ENCODE measurements at places on chromosomes 13 and 19.

GRCh38 chr13:40442826-40443225, 223.6 kb downstream of the FOXO1 start:
- H3K4me1 ChIP-seq = peaks cover 39% of the 10 kb centered on the region
- no peak overlapping the region for H3K27ac ChIP-seq
- no peak overlapping the region for H3K4me3 ChIP-seq
- H3K27me3 ChIP-seq = no peaks in the 10 kb centered on the region

GRCh38 chr19:17075864-17076542, 426 bp downstream of the MYO9B start:
- peaks cover 41% of the 10 kb centered on the region for H3K4me1 ChIP-seq
- no peaks in the 10 kb centered on the region for H3K36me3 ChIP-seq
- peak overlapping the region; percentile 95 for H3K4me3 ChIP-seq
- H3K27ac ChIP-seq = peak overlapping the region; percentile 88
- DNase-seq = peak; percentile 29

- H3K27ac ChIP-seq = peak overlapping the region; percentile 76
- peak overlapping the region; percentile 68 for H3K4me3 ChIP-seq
- peaks cover 10% of the 10 kb centered on the region for H3K36me3 ChIP-seq
- peaks cover 64% of the 10 kb centered on the region for H3K4me1 ChIP-seq
- H3K27me3 ChIP-seq = no peaks in the 10 kb centered on the region
- DNase-seq = peak; percentile 69
These were observed 6.0 kb downstream of the STK24 start for GRCh38 chr13:98570929-98571372.

DNA sequence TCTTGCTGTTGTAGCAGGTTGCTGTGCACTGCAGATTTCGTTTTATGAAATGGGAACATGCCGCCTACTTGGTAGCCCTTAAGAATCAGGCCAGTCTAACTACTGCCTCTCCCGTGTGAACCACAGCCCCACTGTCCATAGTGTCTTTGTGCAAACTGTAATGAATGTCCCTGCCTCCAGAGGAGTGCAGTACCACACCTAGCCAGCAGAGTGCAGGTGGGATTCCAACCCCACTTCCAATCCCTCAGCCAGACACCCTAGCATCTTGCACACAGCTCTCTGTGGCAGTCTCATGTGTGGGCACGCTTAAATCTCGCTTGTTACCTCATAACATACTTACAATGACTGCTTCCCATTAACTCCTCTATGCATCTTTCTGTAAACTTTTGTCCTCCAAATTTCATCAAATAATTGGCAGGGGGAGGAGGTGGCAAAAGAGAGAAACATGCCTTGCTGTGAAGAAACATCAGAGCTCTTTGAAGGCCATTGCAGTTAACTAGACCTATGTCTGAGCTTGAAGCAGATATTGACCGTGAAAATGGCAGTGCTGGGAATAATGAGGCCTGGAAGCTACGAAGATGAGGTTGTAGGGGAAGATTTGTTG, 47.2 kb downstream of the ZAR1L start:
- H3K36me3 ChIP-seq = peaks cover 14% of the 10 kb centered on the region
- no peaks in the 10 kb centered on the region for H3K27me3 ChIP-seq
- H3K27ac ChIP-seq = no peak overlapping the region
- peak; percentile 60 for DNase-seq
- peaks cover 18% of the 10 kb centered on the region for H3K4me1 ChIP-seq
